Right hindlimb (tissue), 1 donor: ENCODE measurements at places on chromosomes 16 and 17.

GRCh38 chr16:83070416-83071209 is 443.8 kb downstream of the CDH13 start:
- DNase-seq: no peak

DNA sequence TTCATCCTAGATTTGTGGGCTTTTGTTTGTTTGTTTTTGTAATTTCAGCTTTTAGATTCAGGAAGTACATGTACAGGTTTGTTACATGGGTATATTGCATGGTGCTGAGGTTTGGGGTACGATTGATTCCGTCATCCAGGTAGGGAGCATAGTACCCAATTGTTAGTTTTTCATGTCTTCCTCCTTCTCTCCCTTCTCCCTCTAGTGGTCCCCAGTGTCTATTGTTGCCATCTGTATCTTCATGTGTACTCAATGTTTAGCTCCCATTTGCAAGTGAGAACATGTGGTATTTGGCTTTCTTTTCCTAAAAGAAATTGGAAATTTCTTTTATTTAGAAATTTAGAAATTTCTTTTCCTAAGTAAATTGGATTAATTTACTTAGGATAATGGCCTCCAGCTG is 37.1 kb upstream of the BCAS3 start:
- DNase-seq: no peak

DNA sequence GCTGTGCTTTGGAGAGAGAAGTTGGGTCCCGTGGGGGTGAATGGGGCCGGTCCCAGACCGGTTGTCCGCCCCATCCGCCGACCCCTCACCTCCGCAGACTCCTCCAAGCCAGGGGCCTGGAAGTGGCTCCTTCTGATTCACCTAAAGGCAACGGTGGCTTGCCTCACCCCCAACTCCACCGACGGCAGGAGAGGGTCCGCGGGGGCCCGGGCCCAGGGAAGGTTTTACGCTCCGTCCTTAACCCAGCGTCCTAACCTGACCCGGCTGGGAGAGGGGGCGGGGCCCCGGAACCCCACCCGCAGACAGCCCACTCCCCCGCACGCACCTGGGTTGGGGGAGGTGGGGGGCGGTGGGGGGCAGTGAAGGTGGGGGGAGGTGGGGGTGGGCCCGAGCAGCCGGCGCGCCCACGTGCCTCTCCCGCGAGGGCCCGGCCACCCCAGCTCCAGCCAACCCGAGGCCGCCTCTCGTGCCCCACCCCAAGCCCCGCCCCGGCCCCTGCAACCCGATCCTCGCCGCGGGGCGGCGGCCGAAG is 12.7 kb upstream of the CD300A start:
- peak; percentile 95 for DNase-seq

GRCh38 chr17:491086-492021 is 138.7 kb upstream of the RPH3AL start:
- peak; percentile 85 for DNase-seq

DNA sequence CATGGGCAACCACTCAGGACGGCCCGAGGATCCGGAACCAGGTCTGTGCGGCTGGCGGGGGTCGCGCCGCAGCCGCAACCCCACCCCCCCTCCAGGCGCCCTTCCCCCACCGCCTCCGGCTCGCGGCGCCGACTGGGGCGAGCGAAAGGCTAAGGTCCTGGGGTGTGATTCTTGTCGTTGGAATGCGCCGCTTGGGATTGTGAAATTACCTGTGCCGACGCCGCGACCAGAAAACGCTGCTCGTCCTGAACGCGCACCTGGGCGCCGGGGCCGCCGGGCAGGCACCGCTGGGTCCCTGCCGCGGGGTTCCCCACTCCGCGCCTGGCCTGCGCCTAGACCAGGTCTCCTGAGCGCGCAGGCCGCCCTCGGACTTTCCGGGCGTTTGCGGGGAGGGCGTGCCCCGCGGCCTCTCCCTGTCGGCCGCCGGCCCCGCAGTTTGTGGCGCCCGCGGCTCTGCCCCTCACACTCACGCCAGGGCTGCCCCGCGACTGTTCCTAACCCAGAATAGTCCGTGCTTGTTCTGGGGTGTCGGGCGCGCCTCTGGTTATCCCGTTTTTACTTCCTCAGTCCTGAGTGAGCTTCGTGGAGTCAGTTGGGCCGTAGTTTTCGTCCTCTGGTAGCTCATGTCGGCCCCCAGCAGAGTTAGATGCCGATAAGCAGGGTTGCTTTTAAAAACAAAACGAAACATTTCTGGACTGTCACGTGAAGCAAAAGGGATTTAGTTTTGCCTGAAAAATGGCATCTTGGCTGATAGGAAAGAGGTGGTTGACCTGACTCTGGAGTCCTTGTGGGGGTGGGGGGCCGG is 147.2 kb downstream of the SPECC1 start:
- DNase-seq: peak; percentile 28

GRCh38 chr17:2239170-2239551 is 64.4 kb downstream of the SMG6 start:
- no peak for DNase-seq

DNA sequence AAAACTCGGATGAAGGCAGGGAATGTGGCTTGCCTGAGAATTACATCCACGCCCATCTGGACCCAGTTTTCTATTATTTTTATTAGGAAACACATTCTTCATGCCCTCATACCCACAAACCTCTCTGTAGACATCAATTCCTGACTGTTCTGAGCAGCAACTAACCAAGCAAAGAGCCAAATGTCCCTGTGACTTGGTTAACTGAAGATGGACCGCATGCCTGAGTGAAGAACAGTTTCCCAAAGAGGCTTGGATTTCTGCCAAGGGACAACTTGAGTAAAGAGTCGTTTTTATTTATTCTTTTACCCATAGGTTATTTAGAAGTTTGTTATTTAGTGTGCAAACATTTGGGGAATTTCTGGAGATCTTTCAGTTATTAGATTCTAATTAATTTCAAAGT is 259.8 kb downstream of the GRIN2A start:
- no peak for DNase-seq

DNA sequence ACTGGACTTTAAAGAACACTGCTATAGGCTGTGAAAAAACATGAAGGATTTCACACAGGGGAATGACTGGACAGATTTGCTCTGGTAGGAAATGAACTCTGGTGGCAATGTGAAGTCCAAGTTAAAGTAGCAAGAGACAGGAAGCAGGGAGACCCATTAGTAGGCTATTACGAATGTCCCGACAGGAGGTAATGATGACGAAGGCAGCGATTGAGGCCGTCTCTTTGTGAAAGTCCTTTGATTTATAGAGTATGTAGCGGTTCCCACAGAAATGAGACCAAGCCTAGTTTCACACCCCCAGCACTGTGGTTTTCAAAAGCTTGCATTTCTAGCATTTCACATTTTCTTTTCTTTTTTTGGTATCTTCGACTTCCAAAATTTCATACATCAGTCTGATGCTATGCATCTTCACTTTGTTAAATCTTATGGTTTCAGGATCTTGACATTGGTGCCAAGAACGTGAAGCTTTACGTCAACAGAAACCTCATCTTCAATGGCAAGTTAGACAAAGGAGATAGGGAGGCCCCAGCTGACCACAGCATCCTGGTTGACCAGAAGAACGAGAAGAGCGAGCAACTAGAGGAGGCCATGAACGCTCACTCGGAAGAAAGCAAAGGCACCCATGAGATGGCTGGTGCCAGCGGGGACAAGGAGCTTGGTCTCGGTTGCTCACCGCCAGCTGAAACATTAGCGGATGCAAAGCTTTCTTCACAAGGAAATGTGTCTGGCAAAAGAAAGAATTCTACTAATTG is 189.8 kb downstream of the KATNIP start:
- no peak for DNase-seq

GRCh38 chr16:1308036-1308976 is 1.1 kb upstream of the UBE2I start:
- DNase-seq: peak; percentile 15

- DNase-seq: no peak
Measured at GRCh38 chr17:13084420-13084819, 66.6 kb upstream of the ELAC2 start.

GRCh38 chr16:3021449-3022207 is 1.5 kb downstream of the TNFRSF12A start:
- peak; percentile 88 for DNase-seq

DNA sequence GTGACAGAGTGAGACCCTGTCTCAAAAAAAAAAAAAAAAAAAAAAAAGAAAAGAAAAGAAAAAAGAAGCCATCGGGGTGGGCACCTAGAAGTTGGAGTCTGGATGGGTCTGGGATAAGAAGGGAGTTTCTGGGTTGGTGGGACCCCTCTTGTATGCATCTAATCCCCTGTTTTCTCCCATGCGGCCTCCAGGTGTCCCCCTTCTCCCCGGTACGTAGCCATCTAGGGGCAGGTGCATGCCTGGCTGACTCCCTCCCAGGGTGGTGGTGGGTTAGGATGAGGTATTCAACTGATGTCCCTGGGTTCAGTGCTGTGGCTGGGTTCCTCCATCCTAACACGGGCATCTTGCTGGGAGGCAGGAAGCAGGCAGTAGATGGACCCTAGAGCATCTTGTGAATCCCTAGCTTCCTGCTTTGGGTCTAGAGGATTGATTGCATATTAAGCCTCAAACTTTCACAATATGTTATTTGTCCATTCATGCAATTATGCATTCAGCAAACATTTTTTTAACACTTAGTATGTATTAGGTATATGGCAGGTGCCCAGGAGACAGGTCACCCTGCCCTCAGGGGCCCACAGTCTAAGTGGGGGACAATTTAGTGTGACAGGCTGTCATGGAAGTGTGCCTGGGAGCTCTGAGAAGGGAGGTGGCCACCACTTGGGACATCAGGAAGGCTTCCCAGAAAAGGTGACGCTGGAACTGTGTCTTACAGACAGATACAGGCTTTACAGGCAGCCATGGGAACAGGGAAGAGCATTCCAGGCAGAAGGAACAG is 13.1 kb downstream of the FMNL1 start:
- no peak for DNase-seq

- no peak for DNase-seq
Measured at GRCh38 chr16:23570992-23571632, 13.6 kb downstream of the UBFD1 start.

DNA sequence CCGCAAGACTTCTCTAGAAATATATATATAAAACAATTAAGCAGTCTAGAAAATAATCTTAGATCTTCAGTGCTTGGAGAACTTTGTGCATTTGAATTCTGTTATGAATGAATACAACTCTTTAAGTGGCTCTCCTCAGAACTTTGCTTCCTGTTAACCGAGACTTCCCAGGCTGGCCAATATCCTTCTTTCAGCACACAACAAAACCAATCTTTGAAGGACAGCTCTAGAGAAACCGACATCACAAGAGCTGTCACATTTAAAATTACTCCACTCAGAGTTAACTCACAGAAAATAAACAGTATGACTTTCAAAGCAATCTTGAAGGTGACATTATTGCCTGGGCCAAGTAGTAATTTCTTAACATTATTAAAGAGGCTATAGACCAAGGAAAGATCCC is 49.7 kb upstream of the ITGA2B start:
- DNase-seq: no peak

DNA sequence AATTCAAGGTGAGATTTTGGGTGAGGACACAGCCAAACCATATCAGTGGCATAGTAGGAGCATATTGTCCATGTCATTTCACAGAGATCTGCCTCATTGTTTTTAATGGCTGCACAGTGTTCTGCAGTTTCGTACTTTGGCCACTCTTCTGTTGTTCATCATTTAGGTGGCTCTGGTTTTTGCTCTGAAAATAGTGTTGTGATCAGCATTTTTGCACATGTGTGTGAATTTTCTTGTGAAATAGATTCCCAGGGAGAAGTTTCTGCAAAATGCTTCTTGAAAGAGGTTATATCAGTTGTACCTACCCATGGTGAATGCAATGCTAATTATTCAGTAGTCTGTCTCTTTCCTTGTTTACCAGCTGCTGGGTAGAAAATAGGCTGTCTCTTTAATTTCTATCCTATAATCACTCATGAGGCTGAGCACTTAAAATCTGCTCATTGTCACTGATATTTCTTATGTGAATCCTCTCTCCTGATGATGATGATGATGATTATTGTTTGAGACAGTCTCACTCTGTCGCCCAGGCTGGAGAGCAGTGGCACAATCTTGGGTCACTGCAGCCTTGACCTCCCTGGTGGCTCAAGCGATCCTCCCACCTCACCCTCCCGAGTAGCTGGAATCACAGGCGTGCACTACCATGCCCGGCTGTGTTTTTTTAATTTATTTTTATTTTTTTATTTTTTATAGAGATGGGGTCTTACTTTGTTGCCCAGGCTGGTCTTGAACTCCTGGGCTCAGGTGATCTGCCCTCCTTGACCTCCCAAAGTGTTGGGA is 10.5 kb downstream of the LCMT1 start:
- DNase-seq: no peak

DNA sequence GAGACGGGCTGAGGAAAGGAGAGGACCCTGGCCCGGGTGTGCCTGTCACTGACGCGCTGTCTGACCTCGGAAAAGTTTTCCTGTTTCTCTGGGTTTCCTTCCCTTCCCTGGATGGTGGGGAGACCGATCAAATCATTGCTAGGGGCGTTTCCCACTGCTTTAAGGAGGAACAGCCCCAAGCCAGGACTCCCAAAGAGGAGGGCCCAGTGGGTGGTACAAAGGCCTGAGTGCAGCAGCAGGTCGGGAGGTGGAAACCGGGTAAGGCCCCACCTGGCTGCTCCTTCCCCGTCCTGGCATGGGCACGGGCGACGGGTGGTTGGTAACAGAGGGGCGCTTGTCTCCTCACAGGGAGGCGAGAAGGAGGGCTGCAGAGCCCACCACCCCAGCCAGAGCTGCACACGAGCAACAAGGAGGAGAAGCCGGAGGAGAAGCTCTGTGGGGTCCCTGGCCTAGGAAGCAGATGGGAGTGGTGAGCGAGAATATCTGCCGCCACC is 2.2 kb downstream of the SRL start:
- DNase-seq: no peak

DNA sequence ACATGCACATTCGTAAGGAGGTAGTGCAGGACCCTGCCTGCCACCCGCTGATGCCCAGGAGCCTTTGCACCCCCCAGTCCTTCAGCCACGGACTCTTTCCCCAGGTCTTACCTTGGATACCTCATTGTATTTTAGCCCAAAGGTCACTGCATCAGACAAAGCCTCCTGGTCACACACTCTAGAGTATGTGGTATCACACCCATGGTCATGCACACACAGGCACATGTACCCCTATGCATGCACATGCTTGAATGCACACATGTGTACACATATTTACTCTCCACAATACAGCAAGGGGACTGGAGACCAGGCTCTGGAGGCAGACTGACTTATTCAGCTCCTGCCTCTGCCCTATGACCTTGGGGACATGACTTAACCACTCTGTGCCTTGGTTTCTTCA is 357.5 kb downstream of the C16orf95 start:
- DNase-seq: no peak

DNA sequence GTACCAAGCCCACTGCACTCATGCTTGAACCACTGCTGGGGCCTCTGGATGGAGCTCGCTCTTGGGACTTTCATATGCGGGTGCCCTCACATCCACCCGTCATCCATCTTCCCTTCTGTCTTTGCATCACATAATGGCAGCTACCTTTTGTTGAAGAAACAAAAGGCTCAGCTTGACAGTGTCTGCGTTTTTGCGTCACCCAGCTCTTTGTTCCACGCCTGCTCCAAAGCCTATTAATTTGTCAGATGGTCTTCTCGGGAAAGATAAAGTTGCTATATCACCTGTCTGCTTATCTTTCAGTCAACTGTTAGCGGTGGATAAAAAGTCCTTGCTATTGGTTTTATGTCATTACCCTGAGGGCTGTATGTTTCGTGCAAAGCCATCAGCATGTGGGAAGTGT is 18.1 kb upstream of the BCO1 start:
- DNase-seq: no peak

GRCh38 chr17:66426397-66427033 is 124.1 kb downstream of the PRKCA start:
- no peak for DNase-seq

- no peak for DNase-seq
Measured at GRCh38 chr17:26773189-26774188, 520.4 kb upstream of the WSB1 start.

- DNase-seq: no peak
Measured at GRCh38 chr17:14427900-14428647, 127.2 kb downstream of the HS3ST3B1 start.
